ENCODE measurements at places on chromosomes 11 and 22. TPM values are rescaled to one million over a fixed set of nuclear protein-coding genes. Genes with fewer than 3 reads are reported as not detected.

Gene KRTAP5-1
- total RNA-seq: not detected

Gene TNNT3
- total RNA-seq: 2.1 TPM

Gene TPBGL
- total RNA-seq: under 0.01 TPM

Gene OR51E2
- not detected for total RNA-seq

Gene C22orf15
- total RNA-seq: 0.81 TPM

Gene CNTF
- 2.7 TPM for total RNA-seq

Gene DDX25
- total RNA-seq: under 0.01 TPM

Gene MPPED1
- total RNA-seq: not detected

Gene PSMC3
- total RNA-seq: 210 TPM

Gene ELF5
- total RNA-seq: not detected

Gene KDM4E
- not detected for total RNA-seq

Gene OR56A4
- not detected for total RNA-seq

Gene SHISA8
- not detected for total RNA-seq

Gene HIC2
- 1.9 TPM for total RNA-seq

Gene RIMBP3C
- not detected for total RNA-seq

Gene XKR3
- not detected for total RNA-seq

Gene NLRP14
- under 0.01 TPM for total RNA-seq

Gene OR51B5
- not detected for total RNA-seq

Gene KCNJ4
- total RNA-seq: not detected

Gene CLNS1A
- total RNA-seq: 96.0 TPM

Gene DCPS
- 7.6 TPM for total RNA-seq

Gene KCTD14
- total RNA-seq: 0.25 TPM

Gene KCNK4
- total RNA-seq: not detected

Gene CREB3L1
- total RNA-seq: 0.25 TPM

Gene TRIM29
- total RNA-seq: 0.06 TPM

Gene OR51B4
- not detected for total RNA-seq

Gene LDHAL6A
- total RNA-seq: not detected

Gene ARHGAP8
- not detected for total RNA-seq

Gene COPB1
- total RNA-seq: 216 TPM

Gene CRYBA4
- total RNA-seq: not detected

Gene CD248
- 1.3 TPM for total RNA-seq

Gene MMP11
- 8.6 TPM for total RNA-seq

Gene ALDH3B2
- not detected for total RNA-seq

Gene SLC15A3
- 13.2 TPM for total RNA-seq

Gene LRRC4C
- total RNA-seq: not detected

Gene ZNRD2
- total RNA-seq: 28.6 TPM

Gene BCR
- 225 TPM for total RNA-seq

Gene AIFM3
- total RNA-seq: not detected

Gene PRR33
- total RNA-seq: not detected

Gene CCDC87
- total RNA-seq: under 0.01 TPM

Gene C11orf16
- not detected for total RNA-seq

Gene PI4KA
- total RNA-seq: 15.7 TPM

Gene HEPN1
- not detected for total RNA-seq
